ENCODE measurements at places on chromosomes 5 and 9.

- no peak for DNase-seq
Observed at GRCh38 chr5:136710834-136711233, 345.5 kb upstream of the TRPC7 start.

GRCh38 chr5:96997265-96997859 lies 61.5 kb downstream of the LNPEP start:
- peak; percentile 48 for DNase-seq

- DNase-seq, result no peak
Observed at GRCh38 chr5:56601641-56602071, 213.7 kb upstream of the MAP3K1 start.

GRCh38 chr9:24218656-24219055 lies 327.0 kb downstream of the IZUMO3 start:
- DNase-seq, result no peak

DNA sequence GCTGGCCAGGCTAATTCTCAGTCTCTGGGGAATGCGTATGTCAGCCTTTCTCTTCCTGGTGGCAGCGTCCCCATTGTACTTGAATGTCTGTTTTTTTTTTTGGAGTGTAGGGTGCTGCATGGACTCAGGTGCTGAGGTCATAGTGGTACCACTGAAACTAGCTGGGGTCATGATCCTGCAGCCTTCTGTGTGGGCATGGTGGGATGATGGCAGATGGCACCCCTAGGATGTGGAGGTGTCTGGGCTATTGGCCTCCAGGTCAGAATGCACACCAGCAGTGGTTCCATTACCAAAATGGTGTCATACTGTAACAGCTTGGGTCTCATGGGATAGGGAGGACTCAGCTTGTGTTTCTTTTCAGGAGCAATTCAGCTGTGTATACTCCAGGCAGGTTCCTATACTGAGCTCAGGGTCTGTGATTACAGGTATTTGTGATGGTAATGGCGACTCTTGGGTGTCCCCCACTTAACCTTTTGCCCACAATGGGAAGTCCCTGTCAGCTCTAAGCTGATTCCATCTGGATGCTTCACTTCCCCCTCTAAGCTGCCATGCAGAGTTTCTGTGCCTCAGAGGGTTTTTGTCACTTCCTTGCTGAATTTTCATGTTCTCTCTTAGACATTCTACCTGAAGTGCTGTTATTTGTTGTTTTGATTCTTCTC lies 17.9 kb downstream of the HSD17B4 start:
- no peak for DNase-seq

DNA sequence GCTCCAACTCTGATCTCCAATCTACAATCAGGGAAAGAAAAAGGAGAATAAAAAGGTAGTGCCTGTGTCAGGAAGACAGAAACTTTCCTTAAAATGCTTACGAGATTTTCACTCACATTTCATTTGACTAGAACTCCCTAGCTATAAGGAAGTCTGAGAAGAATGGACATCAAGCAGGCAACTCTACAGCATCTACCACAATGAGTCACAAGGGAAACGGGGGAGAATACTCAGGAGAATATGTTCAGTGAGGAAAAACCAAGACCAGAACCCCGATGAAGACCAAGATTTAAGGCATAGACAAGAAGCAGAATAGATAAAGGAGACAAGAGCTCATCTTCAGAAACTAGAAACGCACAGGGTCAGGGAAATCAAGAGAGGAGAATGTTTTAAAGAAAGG lies 9.0 kb upstream of the SETD9 start:
- peak; percentile 47 for DNase-seq

GRCh38 chr9:120877276-120878034 lies 467 bp upstream of the PHF19 start:
- peak; percentile 76 for DNase-seq

- DNase-seq, result no peak
Observed at GRCh38 chr9:81417299-81417675, 272.1 kb downstream of the TLE1 start.

- peak; percentile 99 for DNase-seq
Observed at GRCh38 chr9:127919253-127919815, 2.5 kb upstream of the ST6GALNAC4 start.

DNA sequence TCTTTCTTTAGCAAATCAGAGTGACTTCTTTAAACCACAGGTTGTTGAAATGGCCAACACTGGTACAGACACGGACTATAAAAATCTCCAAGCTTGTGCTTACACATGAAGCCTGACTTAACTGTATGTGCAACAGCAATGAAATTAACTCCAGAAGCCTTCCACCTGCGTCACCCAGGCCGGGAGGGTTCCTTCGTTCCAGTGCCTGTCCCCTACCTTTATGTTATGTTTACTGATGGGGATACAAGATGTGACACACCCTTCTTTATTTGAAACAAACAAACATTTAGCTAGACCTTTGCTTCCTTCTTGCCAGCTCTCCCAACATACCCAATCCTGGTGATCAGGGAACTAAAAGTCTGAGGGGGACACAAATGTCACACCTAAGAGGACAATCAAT lies 66.0 kb downstream of the GOLPH3 start:
- DNase-seq, result no peak

- DNase-seq, result peak; percentile 67
Observed at GRCh38 chr9:22244139-22245011, 202.2 kb upstream of the DMRTA1 start.

GRCh38 chr5:121640298-121640697 lies 211.4 kb upstream of the FTMT start:
- no peak for DNase-seq

GRCh38 chr9:83061990-83062650 lies 822 bp downstream of the RASEF start:
- peak; percentile 73 for DNase-seq

- DNase-seq, result no peak
Observed at GRCh38 chr9:86772635-86772993, 174.7 kb downstream of the GAS1 start.

GRCh38 chr5:9540791-9541190 lies 5.1 kb downstream of the SEMA5A start:
- DNase-seq, result peak; percentile 75

GRCh38 chr9:22682961-22683699 lies 236.5 kb downstream of the DMRTA1 start:
- peak; percentile 67 for DNase-seq

- DNase-seq, result no peak
Observed at GRCh38 chr5:138942066-138942465, 66.9 kb upstream of the LRRTM2 start.

GRCh38 chr9:89604729-89605464 lies at the start of gene GADD45G:
TSS of gene GADD45G (plus strand) at chr9:89605012. CDS start at chr9:89605122, 110 bp downstream.
- DNase-seq, result peak; percentile 45

DNA sequence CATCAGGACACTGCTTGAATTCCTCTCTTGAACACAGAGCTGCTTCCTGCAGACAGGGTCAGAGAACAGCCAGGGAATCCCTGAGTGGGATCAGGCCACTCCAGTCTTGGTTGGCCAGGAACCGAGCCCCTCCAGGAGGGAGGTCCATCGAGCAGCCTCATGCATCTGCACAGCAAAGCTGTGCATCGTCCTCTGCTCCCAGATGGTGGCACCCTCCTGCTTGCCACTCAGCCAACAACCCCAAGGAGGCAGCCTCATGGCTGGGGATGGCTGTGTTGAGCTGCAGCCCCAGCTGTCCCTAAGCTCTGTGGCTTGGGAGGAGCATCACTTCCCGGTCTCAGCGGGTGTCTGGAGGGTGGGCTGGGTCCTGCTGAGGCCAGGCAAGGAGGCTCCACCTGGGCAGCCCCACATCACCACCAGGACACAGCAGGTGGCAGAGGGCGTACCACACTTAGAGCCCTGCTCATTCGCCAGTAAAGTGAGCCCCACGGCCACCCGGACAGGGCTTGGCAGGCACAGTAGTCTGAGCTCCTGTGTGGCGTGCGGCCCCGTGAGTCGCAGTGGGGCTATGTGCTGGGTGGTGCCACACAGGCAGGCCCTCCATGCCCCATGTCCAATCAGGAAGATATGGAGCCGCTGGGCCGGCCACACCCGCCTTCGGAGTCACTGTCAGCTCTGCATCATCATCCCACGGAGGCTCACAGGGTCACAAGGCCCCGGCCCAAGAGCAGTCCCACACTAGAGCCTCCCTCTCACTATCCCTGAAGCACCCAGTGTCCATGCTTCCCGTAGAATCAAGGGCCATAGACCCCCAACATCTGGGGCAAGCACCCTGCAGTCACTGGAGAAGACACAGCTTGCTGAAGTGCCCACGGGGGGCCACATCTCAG lies 11.9 kb downstream of the LPCAT1 start:
- peak; percentile 84 for DNase-seq

All from EL (cell line).